Small intestine (tissue), 16 donors: ENCODE measurements at places on chromosomes 4 and X. TPM values are rescaled to one million over a fixed set of nuclear protein-coding genes. Genes with fewer than 3 reads are reported as not detected.

Gene OPRPN
- polyA plus RNA-seq = not detected

Gene MAGEB2
- not detected for polyA plus RNA-seq

Gene UCHL1
- polyA plus RNA-seq = 134 TPM

Gene CWH43
- not detected for polyA plus RNA-seq

Gene CRLF2
- not detected for polyA plus RNA-seq

Gene BEND4
- not detected for polyA plus RNA-seq

Gene NUDT11
- polyA plus RNA-seq = 1.9 TPM

Gene USP17L18
- polyA plus RNA-seq = not detected

Gene TCP11X2
- not detected for polyA plus RNA-seq

Gene ARHGEF6
- 1.1 TPM for polyA plus RNA-seq

Gene RELL1
- polyA plus RNA-seq = 1.6 TPM

Gene APLN
- 1.2 TPM for polyA plus RNA-seq

Gene SORCS2
- not detected for polyA plus RNA-seq

Gene SPANXN4
- polyA plus RNA-seq = not detected

Gene UGT8
- polyA plus RNA-seq = 105 TPM

Gene ASB9
- 0.54 TPM for polyA plus RNA-seq

Gene PFKFB1
- polyA plus RNA-seq = not detected

Gene NUP62CL
- 2.7 TPM for polyA plus RNA-seq

Gene RENBP
- 32.4 TPM for polyA plus RNA-seq

Gene SPATA18
- 1.1 TPM for polyA plus RNA-seq

Gene KLHL13
- polyA plus RNA-seq = 4.3 TPM

Gene HAUS3
- polyA plus RNA-seq = 5.9 TPM

Gene CLCN5
- polyA plus RNA-seq = 51.0 TPM

Gene MAGEA3
- polyA plus RNA-seq = not detected

Gene VCX3A
- not detected for polyA plus RNA-seq

Gene LAMTOR3
- 96.6 TPM for polyA plus RNA-seq

Gene SLC16A2
- polyA plus RNA-seq = 0.27 TPM

Gene PALLD
- polyA plus RNA-seq = 31.3 TPM

Gene YY2
- polyA plus RNA-seq = not detected

Gene PNMA6E
- polyA plus RNA-seq = not detected

Gene EFHC2
- 0.78 TPM for polyA plus RNA-seq

Gene TIGD2
- 5.3 TPM for polyA plus RNA-seq
